Nephron progenitor cell (in vitro differentiated cells): ENCODE measurements at places on chromosomes 1 and 21.

DNA sequence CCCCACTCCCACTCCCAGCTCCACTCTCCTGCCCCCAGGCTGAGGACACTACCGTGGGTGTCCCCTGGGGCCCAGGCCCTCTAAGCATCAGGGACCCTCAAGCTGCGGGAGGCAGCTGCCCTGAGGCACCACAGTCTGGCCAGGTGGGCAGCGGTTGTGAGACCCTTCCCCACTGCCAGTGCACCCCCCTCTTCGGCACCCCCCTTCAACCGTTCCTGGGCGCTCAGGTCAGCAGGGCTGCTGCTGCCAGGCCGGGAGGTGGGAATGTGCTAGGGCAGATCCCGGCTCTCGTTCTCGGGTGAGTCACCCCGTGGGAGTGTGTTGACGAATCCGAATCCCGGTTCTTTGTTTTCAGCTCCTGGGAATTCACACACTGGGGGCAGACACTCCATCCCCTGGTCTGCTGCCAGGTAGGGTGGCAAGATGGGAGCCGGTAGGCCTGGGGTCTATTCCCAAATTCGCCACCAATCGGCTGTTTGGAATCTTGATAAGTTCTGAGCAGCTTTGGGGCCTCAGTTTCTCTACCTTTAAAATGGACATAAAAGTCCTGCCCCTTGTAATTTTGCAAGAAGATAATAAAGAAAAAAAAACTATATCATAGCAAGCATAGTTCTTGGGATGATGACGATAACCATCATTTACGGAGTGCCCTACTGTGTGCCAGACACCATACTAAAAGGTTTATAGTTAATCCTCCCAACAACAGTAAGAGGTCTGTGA is 28.5 kb upstream of the CASZ1 start:
- no peaks in the 10 kb centered on the region for H3K36me3 ChIP-seq
- no peak overlapping the region for H3K4me3 ChIP-seq
- H3K27ac ChIP-seq, result no peak overlapping the region

GRCh38 chr1:33244143-33244808 is 12.0 kb upstream of the ZNF362 start:
- no peaks in the 10 kb centered on the region for H3K27me3 ChIP-seq
- no peak for DNase-seq
- H3K4me3 ChIP-seq, result no peak overlapping the region
- H3K4me1 ChIP-seq, result peaks cover 73% of the 10 kb centered on the region
- no peaks in the 10 kb centered on the region for H3K36me3 ChIP-seq

DNA sequence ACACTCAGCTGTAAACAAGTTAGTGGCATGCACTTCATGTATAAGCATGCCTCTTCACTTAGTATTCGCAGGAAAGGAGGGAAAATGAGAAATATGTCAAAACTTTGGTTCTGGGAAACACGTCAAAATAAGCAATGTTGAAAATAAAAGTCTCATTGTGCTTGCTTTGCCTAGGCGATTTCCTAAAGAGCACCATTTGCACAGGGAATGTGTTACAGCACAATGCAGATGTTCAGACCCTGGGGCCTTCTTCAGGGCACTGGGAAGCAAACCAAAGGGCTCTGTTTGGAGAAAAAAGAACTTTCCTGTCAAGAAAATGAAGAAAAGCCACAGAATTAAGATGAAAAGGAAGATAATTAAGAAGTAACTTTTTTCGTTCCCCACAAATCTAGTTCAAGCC is 98.6 kb upstream of the PLD5 start:
- H3K27ac ChIP-seq, result peak overlapping the region; percentile 37
- no peak overlapping the region for H3K4me3 ChIP-seq
- peaks cover 15% of the 10 kb centered on the region for H3K27me3 ChIP-seq
- H3K36me3 ChIP-seq, result no peaks in the 10 kb centered on the region

GRCh38 chr1:43783671-43784205 is 76.4 kb downstream of the ST3GAL3 start:
- no peaks in the 10 kb centered on the region for H3K4me1 ChIP-seq
- H3K27me3 ChIP-seq, result no peaks in the 10 kb centered on the region
- no peak for DNase-seq
- H3K36me3 ChIP-seq, result peaks cover 33% of the 10 kb centered on the region
- no peak overlapping the region for H3K27ac ChIP-seq
- no peak overlapping the region for H3K4me3 ChIP-seq

DNA sequence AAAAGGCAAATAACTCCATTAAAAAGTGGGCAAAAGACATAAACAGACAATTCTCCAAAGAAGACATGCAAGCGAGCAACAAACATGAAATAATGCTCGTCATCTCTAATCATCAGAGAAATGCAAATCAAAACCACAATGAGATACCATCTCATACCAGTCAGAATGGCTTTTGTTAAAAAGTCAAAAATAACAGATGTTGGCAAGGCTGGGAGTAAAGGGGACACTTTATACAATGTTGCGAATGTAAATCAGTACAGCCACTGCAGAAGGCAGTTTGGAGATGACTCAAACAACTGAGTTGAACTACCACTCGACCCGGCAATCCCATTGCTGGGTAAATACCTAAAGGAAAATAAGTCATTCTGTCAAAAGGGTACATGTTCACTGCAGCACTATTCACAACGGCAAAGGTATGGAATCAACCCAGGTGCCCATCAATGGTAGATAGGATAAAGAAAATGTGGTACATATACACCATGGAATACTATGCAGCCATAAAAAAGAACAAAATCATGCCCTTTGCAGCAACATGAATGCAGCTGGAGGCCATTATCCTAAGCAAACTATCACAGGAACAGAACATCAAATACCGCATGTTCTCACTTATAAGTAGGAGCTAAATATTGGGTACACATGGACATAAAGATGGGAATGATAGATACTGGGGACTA is 25.9 kb downstream of the TSPAN2 start:
- no peak overlapping the region for H3K4me3 ChIP-seq
- no peaks in the 10 kb centered on the region for H3K27me3 ChIP-seq
- no peaks in the 10 kb centered on the region for H3K4me1 ChIP-seq
- peaks cover 22% of the 10 kb centered on the region for H3K36me3 ChIP-seq
- H3K27ac ChIP-seq, result no peak overlapping the region
- DNase-seq, result no peak

DNA sequence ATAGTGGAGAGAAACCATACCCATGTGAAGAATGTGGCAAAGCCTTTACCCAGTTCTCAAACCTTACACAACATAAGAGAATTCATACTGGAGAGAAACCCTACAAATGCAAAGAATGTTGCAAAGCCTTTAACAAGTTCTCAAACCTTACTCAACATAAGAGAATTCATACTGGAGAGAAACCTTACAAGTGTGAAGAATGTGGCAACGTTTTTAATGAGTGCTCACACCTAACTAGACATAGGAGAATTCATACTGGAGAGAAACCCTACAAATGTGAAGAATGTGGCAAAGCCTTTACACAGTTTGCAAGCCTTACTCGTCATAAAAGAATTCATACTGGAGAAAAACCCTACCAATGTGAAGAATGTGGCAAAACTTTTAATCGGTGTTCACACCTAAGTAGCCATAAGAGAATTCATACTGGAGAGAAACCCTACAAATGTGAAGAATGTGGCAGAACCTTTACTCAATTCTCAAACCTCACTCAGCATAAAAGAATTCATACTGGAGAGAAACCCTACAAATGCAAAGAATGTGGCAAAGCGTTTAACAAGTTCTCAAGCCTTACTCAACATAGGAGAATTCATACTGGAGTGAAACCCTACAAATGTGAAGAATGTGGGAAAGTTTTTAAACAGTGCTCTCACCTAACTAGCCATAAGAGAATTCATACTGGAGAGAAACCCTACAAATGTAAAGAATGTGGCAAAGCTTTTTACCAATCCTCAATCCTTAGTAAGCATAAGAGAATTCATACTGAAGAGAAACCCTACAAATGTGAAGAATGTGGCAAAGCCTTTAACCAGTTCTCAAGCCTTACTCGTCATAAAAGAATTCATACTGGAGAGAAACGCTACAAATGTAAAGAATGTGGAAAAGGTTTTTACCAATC is 80.0 kb downstream of the JMJD4 start:
- no peak overlapping the region for H3K4me3 ChIP-seq
- no peak overlapping the region for H3K27ac ChIP-seq
- H3K4me1 ChIP-seq, result no peaks in the 10 kb centered on the region
- H3K36me3 ChIP-seq, result peaks cover 96% of the 10 kb centered on the region

GRCh38 chr1:36766481-36766880 is 267.8 kb downstream of the GRIK3 start:
- DNase-seq, result no peak
- no peaks in the 10 kb centered on the region for H3K36me3 ChIP-seq
- H3K27ac ChIP-seq, result peak overlapping the region; percentile 18
- H3K4me1 ChIP-seq, result peaks cover 20% of the 10 kb centered on the region

- no peak for DNase-seq
- peaks cover 60% of the 10 kb centered on the region for H3K4me1 ChIP-seq
- no peaks in the 10 kb centered on the region for H3K27me3 ChIP-seq
Observed at GRCh38 chr1:202586018-202586821, 124.0 kb downstream of the SYT2 start.

GRCh38 chr21:43369124-43369523 is 57.8 kb downstream of the SIK1 start:
- DNase-seq, result no peak
- peaks cover 2% of the 10 kb centered on the region for H3K27me3 ChIP-seq
- H3K4me3 ChIP-seq, result peak overlapping the region; percentile 53
- H3K36me3 ChIP-seq, result no peaks in the 10 kb centered on the region
- H3K4me1 ChIP-seq, result peaks cover 69% of the 10 kb centered on the region

GRCh38 chr1:178727014-178727895 is 2.2 kb downstream of the RALGPS2 start:
- H3K4me1 ChIP-seq, result peaks cover 39% of the 10 kb centered on the region
- peaks cover 4% of the 10 kb centered on the region for H3K27me3 ChIP-seq
- H3K4me3 ChIP-seq, result peak overlapping the region; percentile 92

GRCh38 chr1:8090241-8090702 is 64.2 kb upstream of the ERRFI1 start:
- H3K36me3 ChIP-seq, result no peaks in the 10 kb centered on the region
- peaks cover 40% of the 10 kb centered on the region for H3K4me1 ChIP-seq
- peaks cover 4% of the 10 kb centered on the region for H3K27me3 ChIP-seq
- H3K4me3 ChIP-seq, result no peak overlapping the region

GRCh38 chr1:223886516-223886921 is 40.8 kb upstream of the TP53BP2 start:
- H3K4me1 ChIP-seq, result peaks cover 46% of the 10 kb centered on the region
- no peaks in the 10 kb centered on the region for H3K36me3 ChIP-seq
- DNase-seq, result no peak
- peaks cover 8% of the 10 kb centered on the region for H3K27me3 ChIP-seq

DNA sequence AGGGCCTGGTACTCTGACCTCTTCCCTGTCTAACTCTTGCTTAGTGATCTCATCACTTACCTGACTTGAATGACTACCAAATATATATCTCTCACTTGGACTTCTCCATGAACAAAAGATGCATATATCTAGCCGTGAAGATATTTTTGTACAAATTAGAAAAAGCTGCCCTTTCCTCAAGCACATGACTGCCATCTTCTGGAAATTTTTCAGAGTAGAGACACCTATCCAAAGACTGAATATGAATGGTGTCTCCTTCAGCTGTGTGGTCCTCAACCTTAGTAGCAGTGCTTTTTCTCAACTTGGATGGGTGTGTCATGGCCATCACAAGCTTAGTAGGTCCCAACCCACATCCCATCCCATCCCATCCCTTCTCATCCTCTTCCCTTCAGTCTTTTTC is 142.3 kb downstream of the DNM3 start:
- no peak overlapping the region for H3K27ac ChIP-seq
- H3K4me3 ChIP-seq, result no peak overlapping the region
- no peaks in the 10 kb centered on the region for H3K4me1 ChIP-seq
- no peaks in the 10 kb centered on the region for H3K36me3 ChIP-seq
- H3K27me3 ChIP-seq, result peaks cover 3% of the 10 kb centered on the region

DNA sequence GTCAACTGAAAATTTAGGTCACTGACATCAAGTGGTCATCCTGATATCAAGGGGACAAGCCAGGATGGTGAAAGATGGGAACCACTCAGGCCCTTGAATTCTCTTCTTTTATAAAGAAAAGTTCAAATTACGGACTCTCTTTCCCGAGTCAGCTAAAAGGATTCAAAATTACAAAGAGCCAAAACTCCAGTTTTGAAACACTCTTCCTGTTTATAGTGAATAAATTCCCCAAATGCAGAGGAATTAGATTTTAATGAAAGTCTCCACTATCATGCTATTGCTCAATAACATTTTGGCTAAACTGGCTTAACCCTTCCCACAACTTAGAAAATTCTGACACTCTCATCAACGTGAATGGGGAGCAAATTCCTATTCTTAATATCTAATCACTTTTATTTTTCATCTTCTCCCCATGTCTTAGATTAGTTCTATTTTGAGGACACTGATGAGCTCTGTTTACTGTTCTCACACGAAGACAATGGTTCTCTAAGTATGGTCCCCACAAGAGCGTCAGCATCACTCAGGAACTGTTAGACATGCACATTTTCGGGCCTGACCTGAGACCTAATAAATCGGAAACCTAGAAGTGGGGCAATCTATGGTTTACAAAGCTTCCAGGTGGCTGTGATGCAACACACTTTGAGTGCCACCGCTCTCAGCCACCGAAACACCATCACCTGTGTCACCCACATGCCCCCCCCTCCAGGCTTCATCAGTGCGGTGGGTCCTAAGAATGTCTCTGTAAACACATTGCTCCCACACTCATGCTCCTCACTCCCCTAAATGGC is 64.4 kb upstream of the TIAM1 start:
- peak overlapping the region; percentile 53 for H3K27ac ChIP-seq
- no peaks in the 10 kb centered on the region for H3K27me3 ChIP-seq
- H3K4me3 ChIP-seq, result no peak overlapping the region
- no peak for DNase-seq
- peaks cover 10% of the 10 kb centered on the region for H3K36me3 ChIP-seq
- H3K4me1 ChIP-seq, result peaks cover 33% of the 10 kb centered on the region

DNA sequence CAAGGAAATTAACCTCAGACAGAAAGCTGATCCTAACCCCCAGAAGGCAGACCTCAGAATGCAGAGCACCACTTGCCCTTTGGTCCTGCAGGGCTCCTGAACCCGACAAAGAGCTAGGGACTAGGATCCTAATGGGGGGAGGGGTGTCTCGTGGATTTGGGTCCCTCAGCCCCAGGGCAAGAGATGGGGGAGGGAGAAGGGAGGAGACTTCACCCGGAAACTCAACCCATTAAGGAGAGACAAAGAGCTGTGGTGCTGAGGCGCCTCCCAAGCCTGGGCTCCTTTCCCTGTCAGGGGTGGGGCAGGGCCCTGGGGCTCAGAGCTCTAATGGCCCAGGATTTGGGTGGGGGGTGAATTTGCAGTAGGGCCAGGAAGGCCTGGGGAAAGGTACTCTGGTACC is 2.9 kb downstream of the NECTIN4 start:
- DNase-seq, result no peak
- H3K4me1 ChIP-seq, result peaks cover 43% of the 10 kb centered on the region
- no peak overlapping the region for H3K27ac ChIP-seq
- H3K27me3 ChIP-seq, result peaks cover 3% of the 10 kb centered on the region

DNA sequence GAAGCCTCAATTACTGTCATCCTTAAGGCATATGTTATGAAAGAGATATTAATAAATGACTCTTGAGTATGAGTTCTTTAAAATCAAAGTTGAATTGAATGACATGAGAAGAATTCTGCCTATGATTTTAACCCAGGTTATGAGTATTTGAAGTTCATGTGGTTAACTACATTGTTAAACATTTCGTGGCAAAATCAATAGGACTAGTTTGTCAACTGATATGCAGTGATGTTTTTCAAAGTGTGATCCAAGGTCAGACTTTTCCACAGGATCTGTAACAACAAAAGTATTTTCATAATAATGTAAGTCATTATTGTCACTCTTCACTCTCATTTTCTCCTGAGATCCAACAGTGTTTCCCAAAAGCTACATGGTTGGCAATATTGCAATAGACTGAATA is 189.5 kb downstream of the DENND1B start:
- no peak for DNase-seq
- H3K4me3 ChIP-seq, result no peak overlapping the region
- H3K36me3 ChIP-seq, result peaks cover 5% of the 10 kb centered on the region

GRCh38 chr1:100188617-100189016 is 10.6 kb upstream of the LRRC39 start:
- H3K4me1 ChIP-seq, result peaks cover 5% of the 10 kb centered on the region
- peaks cover 12% of the 10 kb centered on the region for H3K36me3 ChIP-seq
- no peak overlapping the region for H3K27ac ChIP-seq
- DNase-seq, result no peak
- H3K27me3 ChIP-seq, result no peaks in the 10 kb centered on the region
